ENCODE measurements at places on chromosomes 2 and 18. TPM values are rescaled to one million over a fixed set of nuclear protein-coding genes. Genes with fewer than 3 reads are reported as not detected.

PKDCC gene
- 51.1 TPM for total RNA-seq

MAB21L4 gene
- 0.81 TPM for total RNA-seq

CDK5R2 gene
- not detected for total RNA-seq

DNA sequence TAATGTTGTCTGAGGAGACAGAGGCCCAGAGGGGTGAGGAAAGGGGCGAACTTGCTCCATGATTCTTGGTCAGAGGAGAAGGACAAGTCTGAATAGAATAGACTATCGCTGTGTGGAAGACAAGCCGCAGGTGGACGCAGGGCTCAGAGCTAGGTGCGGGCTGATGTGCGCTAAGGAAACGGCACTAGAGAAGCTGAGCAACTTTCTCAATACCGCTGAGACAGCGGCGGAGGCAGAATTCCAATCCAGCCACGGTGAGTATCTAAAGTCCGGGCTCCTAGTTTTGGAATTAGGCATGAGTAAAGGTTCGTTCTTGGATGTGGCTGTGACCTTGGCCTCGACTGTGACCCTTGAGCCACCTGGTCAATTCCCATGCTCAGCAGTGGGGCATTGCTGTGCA, 47.8 kb downstream of the CAPN13 start:
- DNase-seq, result no peak

GRCh38 chr18:23205980-23206379, 70.7 kb downstream of the CABLES1 start:
- DNase-seq, result no peak

- DNase-seq, result no peak
Observed at GRCh38 chr18:53458268-53458667, 766.2 kb downstream of the MBD2 start.

FBLN7 gene
- not detected for total RNA-seq

DNA sequence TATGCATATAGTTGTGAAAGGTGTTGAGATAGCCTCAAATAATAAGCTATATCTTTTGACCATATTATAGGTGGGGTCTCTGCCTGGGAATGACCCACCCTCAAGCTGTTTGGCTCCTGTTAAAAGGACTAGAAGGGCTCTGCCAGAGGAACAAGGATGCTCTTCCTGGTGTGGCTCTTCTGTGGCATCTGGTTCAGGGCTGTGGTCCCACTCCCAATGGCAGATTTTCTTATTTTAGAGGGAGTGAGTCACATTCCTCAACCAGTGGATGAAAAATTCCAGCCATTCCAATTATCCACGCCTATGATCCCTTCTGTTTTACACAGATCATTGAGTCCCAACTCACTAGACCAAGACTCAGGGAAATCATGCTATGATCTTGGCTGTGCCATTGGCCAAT, 119.9 kb downstream of the PARD3B start:
- peak; percentile 95 for DNase-seq

GRCh38 chr2:99787769-99788382, 298.1 kb upstream of the REV1 start:
- DNase-seq, result no peak

CRYGC gene
- not detected for total RNA-seq

DNA sequence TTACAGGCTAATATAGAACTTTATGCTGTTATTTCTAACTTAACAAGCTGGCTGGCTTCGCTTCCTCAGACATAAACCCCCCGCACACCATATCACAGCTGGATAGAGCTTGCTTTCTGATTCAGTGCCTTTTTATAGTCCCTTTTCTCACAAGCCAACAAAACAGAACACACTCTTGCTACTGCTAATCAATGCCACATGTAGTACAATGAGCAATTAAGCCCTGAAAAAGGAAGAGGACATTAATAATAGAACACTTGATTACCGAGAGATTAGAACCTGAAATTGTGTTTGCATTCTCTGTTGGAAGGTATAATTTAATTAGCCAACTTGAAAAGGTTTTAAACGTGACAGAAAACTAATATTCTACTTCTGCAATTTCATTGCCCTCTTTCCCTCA, 267.7 kb upstream of the CYRIA start:
- DNase-seq, result no peak

GRCh38 chr2:85444629-85445172, 26.2 kb downstream of the SH2D6 start:
- no peak for DNase-seq

- DNase-seq, result no peak
Observed at GRCh38 chr2:165793779-165794535, at the start of gene GALNT3. Gene GALNT3 (minus strand): TSS chr2:165794247. CDS start chr2:165770700, 23,547 bp downstream.

ZAP70 gene
- total RNA-seq, result not detected

GRCh38 chr2:183495589-183496267, 371.5 kb downstream of the NUP35 start:
- DNase-seq, result no peak

- DNase-seq, result no peak
Observed at GRCh38 chr2:140158259-140158658, 1378.1 kb upstream of the NXPH2 start.

ZNF396 gene
- 0.29 TPM for total RNA-seq

XDH gene
- 2.2 TPM for total RNA-seq

- DNase-seq, result peak; percentile 73
Observed at GRCh38 chr18:23032030-23032582, 99.0 kb downstream of the RBBP8 start.

DNA sequence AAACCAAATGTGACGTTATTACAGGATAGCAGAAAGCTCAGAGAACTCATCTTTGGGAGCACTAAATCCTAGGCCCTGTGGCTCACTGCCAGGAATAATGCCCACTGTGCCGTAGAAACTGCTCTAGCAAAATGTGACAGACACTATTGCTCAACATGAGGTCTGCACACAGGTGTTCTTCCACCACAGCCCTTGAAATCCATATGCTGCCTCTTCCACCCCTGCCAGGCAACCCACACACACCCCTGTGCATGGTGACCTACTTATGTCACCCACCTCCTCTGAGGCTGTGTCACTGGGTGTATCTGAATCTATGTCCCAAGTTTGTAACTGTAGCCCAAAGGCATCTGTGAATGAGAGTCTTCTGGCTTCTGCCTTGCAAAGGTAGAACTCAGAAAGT, 66.1 kb upstream of the MBOAT2 start:
- DNase-seq, result no peak

MBD5 gene
- total RNA-seq, result 4.3 TPM

NEURL3 gene
- total RNA-seq, result 1.0 TPM

DNA sequence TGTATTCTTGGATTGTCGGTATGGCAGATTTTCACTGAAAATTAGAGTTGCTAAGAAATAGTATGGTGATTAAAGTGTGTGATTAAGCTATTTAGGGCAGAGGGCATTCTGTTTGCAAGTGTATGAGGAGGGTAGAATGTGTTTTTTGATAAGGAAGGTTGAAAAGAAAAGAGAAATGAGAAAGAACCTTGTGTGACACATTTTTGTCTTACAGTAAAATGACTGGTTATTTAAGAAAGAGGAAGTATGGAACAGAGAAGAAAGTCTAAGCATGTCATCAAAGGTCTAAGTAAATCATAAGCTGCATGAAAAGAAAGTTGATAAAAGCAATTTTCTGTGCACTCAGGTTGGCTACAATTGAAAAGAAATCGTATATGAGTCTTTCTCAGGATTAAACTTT, 5.2 kb upstream of the RSAD2 start:
- DNase-seq, result no peak

DNA sequence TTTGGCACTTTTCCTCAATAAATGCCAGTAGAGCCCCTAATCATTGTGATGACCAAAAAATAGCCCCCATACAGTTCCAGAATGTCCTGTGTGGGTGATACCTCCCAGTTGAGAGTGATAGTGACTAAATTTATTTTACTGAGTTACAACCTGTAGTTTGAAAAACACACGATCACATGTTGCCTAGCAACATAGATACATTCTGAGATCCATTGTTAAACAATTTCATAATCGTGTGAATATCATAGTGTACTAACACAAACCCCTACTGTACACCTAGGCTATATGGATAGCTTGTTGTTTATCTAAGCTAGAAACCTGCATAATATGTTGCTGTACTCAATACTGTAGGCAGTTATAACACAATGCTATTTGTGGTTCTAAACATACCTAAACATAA, 30.6 kb downstream of the KCMF1 start:
- DNase-seq, result no peak

DNA sequence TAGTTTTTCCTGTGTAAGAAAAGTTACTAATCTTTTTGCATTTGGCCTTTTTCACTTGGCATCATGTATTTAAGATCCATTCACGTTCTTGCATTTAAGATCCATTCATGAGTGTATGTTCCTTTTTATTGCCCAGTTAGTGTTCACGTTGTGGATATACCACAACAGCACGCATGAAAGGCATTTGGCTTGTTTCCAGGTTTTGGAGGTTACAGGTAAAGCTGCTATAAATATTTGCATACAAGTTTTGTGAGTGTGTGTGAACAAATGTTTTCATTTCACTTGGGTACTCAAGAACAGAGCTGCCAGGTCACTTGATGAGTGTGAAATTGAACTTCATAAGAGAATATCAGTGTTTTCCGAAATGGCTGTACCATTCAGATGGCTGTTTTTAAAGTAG, 121.2 kb downstream of the CCBE1 start:
- DNase-seq, result no peak

DIPK1C gene
- not detected for total RNA-seq

BCL11A gene
- total RNA-seq, result 4.4 TPM

C2orf81 gene
- 2.7 TPM for total RNA-seq

GRCh38 chr18:13889671-13890070, 25.7 kb downstream of the MC2R start:
- DNase-seq, result no peak

DNA sequence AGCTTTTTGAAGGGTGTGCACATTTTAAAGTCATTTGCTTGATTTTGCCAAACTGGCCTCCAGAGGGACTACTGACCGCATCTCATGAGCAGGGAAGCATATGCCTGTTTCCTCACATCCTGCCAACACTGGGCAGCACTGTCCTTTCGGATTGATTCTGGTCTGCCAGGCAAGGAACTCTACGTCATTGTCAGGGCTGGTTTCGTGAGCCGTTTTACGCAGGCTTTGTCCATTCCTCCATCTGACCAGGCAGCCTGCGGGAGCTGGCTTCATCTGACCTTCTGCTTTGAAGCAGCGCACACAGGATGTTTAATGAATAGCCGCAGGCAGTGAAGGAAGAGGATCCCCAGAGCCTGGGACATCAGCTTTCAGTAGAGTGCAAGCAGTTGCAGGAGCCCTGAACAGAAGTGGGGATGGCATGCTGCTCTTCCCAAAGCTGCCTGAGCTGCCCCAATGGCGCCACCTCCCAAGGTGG, 46.3 kb upstream of the SEMA4C start:
- DNase-seq, result no peak

COLEC11 gene
- 2.4 TPM for total RNA-seq

GRCh38 chr2:132752421-132753206, 82.6 kb upstream of the LYPD1 start:
- DNase-seq, result no peak

- no peak for DNase-seq
Observed at GRCh38 chr18:6476880-6477279, 62.2 kb upstream of the L3MBTL4 start.

DNA sequence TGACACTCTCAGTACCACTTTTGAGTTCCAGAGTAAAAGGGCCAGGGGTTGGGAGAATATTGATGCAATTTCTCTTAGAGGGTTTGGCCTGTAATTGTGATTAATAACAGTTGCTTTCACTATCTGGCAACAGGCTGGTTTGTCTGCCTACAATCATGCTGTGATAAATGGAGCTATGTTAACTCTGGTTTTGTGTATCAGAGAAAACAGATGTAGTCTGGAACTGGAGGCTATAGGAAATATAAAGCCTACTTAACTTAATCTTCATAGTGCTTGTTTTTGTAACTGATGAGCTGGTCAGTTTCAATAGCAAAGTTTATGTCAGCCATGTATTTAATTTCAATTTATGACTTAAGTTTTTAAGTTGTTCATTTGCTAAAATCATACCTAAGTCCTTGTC, 138.0 kb downstream of the AGPS start:
- DNase-seq, result no peak

- no peak for DNase-seq
Observed at GRCh38 chr2:51920509-51920908, 888.6 kb upstream of the NRXN1 start.

IL1F10 gene
- total RNA-seq, result not detected

DNA sequence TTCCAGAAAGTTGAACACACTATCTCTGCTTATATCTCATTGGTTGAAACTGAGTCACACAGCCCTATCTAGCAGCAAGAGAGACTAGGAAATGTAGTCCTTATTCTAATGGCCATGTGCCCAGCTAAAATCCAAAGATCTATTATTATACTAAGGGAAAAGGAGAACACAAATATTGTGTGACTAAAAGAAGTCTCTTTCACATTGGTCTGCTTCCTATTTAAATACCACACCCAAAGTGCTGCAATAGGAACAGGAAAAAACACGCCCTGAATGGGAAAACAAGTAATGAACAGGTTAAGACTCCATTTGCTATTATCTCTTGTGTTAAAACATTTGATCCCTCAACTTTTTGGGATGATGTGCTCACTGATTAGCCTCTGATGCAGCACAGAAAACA, 86.8 kb upstream of the BARD1 start:
- no peak for DNase-seq

FAM117B gene
- 3.8 TPM for total RNA-seq

TMEM163 gene
- total RNA-seq, result 0.65 TPM

- DNase-seq, result no peak
Observed at GRCh38 chr2:66171530-66171929, 263.4 kb upstream of the MEIS1 start.

DNA sequence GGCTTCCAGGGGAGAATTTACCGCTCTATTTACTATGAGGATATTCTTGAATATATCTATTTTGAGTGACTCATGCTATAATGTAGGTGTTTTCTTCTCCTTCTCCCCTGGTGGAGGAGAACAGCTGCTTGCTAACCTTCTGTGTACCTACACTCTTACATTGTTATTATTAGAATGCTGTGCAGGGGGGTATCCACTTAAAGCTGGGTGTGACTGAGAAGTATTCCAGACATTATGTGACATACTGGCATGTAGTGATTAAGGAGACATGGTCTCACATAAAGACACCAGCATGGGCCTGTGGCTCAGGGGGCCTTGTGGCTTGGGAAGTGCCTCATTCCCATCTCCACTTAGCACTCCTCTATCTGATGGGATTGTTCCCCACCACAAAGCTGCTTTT, 287.9 kb downstream of the PTPRM start:
- DNase-seq, result no peak

Measured in epithelial cell of proximal tubule (primary cell).